Globus pallidus (tissue), 1 donor: ENCODE measurements at places on chromosomes 1 and 21.

GRCh38 chr1:153882296-153882912 lies 40.4 kb downstream of the GATAD2B start:
- no peak for DNase-seq

DNA sequence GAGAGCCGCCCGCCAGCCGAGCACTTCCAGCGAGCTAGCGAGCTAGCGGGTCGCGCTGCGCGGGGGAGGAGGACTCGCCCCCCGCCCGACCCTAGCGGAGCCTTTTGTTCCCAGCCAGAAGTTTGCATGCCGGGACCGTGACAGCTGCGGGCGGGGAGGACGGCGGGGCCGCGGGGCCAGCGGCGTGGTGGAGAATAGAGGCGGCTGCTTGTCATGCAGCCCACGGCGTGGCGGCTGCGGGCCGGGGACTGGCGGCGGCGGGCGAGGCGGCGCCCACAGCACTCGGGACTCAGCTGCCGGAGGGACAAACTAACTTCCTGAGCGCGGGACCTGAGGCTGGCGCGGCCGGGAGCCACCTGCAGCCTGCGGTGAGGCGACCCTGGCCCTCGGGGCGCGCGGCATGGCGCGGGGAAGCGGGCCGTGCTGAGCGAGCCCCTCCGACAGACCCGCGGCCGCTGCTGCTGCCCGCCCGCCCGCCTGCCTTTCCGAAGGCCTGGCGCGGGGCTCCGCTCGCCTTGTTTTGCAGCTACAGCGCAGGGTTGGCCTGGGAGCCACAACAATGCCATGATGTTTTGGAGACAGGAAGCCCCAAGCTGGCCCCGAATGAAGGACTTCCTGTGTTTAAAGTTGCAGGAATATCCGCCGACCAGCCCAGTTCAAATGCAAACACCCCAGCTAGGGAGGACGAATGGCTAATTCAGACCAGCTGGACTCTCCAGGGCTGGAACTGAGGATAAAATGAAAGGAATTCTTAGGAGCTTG lies 82.2 kb upstream of the BMP8A start:
- DNase-seq = peak; percentile 53

GRCh38 chr1:58290685-58291372 lies 255.7 kb downstream of the OMA1 start:
- no peak for DNase-seq

DNA sequence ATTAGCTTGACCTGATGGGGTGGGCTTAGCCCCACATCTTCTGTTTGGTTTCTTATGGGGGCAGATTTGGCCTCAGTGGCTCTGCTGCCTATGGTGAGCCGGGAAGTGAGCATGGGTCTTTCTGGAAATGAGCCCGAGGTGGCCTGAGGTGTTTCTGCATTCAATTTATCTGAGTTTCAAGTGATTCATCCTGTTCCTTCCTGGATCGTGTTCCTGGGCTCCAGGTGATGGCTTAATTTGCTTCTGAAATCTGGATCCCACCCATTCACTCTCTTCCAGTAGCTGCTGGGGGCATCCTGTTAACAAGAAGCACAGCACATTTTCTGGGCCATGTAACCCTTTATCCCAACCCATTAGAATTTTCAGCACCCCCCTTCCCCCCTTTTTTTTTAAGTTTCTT lies 324.6 kb downstream of the CAMTA1 start:
- DNase-seq = no peak

GRCh38 chr21:38326899-38327298 lies 70.1 kb downstream of the KCNJ15 start:
- DNase-seq = no peak

GRCh38 chr1:15954316-15954715 lies 21.6 kb downstream of the ZBTB17 start:
- no peak for DNase-seq

DNA sequence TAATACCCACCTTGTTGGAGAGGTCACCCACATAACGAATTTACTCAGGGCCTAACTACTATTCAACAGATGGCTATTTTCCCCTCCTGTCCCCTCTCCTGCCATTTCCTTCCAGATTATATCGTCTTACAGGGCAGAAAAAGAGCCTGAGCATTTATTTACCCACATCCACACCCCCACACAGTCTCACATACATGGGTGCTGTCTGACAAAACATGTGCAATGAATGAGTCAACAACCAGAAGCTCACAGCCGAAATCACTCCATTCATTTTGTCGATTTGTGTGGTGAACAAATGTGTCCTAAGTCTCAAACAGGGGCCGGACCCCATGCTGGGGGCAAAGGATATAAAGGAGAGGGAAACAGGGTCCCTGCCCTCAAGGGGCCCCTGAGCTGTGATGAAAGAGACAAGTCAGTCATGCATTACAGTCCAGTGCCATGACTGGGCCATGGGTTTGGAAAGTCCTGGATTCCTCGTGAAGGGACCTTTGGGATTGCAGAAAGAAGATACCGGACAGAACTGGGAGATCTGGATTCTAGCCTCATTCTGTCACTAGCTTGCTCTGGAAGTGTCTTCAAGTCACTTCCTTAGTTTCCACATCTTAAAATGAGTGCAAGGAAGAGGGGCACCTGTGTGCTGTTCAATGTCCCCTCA lies 16.4 kb upstream of the ZNF683 start:
- no peak for DNase-seq

- no peak for DNase-seq
Measured at GRCh38 chr1:92975551-92976232, 14.4 kb upstream of the DIPK1A start.

DNA sequence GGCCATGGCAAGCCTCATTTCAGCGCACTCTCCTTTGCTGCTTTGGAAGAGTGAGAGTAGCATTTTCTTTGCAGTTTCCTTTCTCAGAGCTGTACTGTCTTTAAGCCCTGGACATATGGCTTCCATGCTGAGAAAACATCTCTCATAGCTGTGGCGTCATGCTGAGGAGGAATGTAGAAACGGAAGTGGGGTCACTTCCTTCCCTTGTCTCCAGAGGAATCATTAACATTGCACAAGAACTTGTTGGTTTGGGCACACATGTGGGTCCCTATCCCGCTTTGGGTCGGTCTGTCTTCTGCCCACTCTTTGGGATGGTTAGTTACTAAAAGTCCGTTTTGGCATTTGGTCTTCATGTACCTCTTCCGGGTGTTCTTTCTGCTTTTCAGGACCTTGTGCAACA lies 5.6 kb downstream of the MFN2 start:
- no peak for DNase-seq

DNA sequence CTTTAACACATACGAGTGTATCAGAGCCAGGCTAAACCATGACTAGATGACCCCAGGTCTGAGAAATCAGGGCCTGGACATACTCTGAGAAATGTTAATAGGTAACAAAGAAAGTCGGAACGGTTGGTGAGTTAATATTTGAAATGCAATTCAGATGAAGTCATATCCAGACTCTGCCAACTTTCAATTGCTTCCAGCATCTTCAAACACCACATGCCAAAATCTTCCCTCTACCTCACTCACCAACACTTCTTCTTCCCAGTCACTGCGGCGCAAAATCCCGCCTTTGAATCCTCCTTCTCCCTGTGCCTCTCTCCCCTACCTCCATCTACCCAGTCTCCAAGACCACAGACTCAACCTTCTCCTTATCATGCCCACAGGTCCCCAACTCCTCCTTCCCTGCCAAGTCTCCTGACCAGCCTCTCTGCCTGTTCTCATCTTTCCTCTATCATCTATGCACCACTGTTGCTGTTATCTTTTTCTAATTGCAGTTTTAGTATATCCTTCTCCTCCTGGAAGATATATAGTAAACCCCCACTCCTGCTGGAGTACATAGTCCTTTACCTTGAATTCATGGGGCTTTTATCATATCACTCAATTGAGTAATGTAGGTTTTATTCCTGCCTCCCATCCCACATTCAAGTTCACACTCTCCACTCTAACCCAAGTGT lies 41.3 kb downstream of the ZBTB18 start:
- no peak for DNase-seq

- no peak for DNase-seq
Measured at GRCh38 chr1:17640393-17640792, 100.9 kb downstream of the ARHGEF10L start.

GRCh38 chr1:230730977-230731376 lies 16.2 kb upstream of the CAPN9 start:
- no peak for DNase-seq

GRCh38 chr1:94254073-94254810 lies 16.9 kb upstream of the ARHGAP29 start:
- no peak for DNase-seq

- no peak for DNase-seq
Measured at GRCh38 chr21:44765231-44766013, 36.2 kb downstream of the UBE2G2 start.

GRCh38 chr1:145942871-145943270 lies 14.9 kb downstream of the LIX1L start:
- DNase-seq = no peak

GRCh38 chr1:246417813-246418564 lies 89.1 kb downstream of the SMYD3 start:
- DNase-seq = no peak

- DNase-seq = no peak
Measured at GRCh38 chr1:96552451-96552850, 169.1 kb upstream of the PTBP2 start.

DNA sequence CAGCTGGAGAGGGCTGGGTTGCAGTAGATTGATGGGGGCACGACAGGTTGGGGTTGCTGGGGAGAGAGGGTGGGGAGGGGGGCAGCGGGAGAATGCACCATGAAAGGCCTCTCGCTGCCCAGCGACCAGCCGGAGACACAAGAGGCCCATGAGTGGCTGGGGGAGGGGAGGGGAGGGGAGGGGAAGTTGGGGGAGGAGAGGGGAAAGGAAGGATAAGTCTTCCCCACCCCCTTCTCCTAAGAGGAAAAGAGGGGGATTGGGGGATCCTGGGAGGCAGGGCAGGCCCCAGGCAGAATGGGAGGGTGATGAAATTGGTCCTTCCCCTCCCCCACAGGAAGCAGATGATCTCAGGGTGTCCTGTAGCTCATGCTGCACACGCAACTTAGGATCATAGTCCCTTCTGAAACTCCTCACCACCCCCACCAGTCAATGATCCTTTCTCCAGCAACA lies 45.7 kb downstream of the PAX7 start:
- DNase-seq = no peak

GRCh38 chr1:24293392-24294227 lies 25.5 kb upstream of the GRHL3 start:
- DNase-seq = no peak

DNA sequence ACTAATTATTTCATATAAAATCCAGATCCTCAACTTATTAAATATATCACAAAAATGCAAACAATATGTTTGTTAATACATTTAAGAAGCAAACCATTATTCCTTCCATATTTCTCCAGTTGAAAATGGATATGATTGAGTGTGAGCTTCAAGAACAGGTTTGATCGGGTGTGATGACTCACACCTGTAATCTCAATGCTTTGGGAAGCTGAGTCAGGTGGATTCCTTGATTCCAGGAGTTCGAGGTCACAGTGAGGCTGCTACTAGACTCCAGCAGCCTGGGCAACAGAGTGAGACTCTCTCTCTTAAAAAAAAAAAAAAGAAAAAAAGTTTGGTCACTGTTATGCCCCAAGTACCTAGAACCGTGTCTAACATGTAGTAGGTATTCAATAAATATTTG lies 42.9 kb upstream of the RRP15 start:
- DNase-seq = no peak

- no peak for DNase-seq
Measured at GRCh38 chr1:21898326-21899200, 38.5 kb downstream of the HSPG2 start.

DNA sequence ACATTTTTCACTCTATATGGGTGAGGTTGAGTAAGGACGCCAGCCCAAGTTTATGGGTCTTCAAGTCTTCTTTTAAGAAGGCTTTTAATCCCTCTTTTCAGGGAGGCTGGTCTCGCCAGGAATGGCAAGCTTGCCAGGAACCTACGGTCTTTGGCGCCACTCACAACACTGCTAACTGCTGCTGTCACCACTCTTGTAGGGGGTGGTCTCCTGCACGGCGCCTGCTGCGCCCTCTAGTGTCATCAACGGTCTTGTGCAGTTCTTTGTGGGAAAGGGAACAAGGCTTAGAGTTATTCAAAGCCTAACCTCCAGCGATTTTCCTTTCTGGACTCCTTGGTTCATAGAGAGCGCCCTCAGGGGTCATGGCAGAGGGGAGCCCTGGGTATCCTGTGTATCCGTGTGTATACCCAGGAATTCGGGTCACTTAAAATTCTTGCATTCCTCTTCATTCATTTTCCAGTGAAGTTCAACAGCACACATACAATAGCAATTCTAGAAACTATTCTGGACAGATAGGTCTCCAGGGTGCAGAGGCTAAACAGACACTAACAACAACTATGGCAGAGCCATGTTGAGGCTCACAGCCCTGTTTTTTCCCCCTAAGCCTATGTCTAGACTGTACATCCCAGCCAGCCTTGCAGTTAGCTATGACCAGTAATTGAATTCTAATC lies 392.8 kb upstream of the CAMK1G start:
- peak; percentile 15 for DNase-seq

GRCh38 chr1:148333875-148334338 lies 149.2 kb downstream of the PPIAL4G start:
- no peak for DNase-seq

DNA sequence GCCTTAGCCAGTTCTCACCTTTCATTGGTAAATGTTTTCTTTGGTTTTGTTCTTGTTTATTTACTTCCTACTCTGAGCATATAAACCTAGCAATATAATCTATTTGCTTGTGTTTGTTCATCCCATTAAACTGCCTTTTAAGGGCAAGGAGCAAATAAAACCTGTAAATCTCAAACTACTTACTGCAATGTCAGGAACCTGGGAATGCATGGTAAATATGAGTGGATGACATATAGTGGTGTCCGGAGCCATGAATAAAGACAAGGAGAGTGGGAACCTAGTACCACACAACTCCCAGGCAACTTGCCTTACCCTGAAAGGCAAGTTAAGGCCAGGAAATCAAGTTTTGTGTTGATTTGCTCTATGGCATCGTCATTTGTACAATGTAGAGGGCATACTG lies 1133.7 kb upstream of the NCAM2 start:
- no peak for DNase-seq
